ENCODE measurements at places on chromosomes 16 and 17. TPM values are rescaled to one million over a fixed set of nuclear protein-coding genes. Genes with fewer than 3 reads are reported as not detected.

GRCh38 chr17:61199431-61200338 is 200.0 kb upstream of the TBX2 start:
- no peak for DNase-seq

GRCh38 chr17:75504347-75505151 is 10.8 kb downstream of the CASKIN2 start:
- peak; percentile 68 for DNase-seq

DNA sequence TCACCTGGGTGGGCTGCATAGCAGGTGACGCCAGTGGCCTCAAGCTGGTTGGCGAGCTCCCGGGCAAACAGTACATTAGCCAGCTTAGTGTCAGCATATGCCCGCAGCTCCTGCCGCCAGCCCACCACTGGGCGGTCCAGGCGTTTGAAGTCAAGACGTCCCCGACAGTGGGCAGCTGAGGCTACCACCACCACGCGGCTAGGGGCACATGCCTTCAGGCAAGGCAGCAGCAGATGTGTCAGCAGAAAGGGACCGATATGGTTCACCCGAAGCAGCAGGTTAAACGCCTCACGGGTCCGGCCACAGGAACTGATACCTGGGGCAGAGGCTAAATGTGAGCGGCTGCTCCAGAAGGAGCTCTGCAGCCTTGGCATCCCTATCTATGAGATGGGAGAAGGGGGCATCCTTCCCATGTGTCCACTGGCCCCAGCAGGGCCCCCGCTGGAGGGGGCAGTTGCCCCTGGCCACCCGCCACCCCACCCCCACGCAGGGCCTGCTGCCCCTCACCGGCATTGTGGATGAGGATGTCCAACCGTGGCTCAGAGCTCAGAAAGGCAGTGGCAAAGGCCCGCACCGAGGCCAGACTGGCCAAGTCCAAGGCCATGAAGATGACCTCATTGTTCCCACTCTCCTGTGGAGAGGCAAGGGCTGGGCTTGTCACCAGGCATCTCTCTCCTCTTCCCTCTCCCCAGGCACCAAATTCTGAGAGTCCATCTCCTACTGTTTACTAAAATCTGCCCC is 1.7 kb downstream of the DHRS13 start:
- DNase-seq = no peak

DNA sequence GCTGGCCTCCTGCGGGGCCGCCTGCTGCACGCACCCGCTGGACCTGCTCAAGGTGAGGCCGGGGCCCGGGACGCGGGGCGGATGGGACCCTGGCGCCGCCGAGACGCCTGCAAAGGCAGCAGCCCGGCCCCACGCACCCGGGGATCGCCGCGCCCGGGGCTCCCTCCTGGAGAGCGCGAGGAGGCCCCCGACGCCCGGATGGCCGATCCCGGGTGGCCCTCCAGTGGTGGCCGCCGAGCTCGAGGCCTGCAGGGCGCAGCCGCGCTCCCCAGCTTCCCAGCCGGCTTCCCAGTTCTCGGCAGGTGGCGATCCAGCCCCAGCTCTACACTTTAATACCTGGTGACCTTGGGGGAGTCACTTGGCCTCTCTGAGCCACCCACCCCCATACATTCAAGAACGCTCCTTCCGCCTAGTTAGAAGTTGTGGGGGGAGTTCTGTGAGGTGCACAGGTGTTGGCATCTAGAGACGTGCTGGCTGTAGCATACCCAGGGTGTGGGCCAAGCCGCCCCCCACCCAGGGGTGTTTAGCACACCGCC is 452 bp downstream of the SLC25A10 start:
- peak; percentile 71 for DNase-seq

- no peak for DNase-seq
These were observed 3.5 kb downstream of the MPO start for GRCh38 chr17:58277107-58277801.

- DNase-seq = no peak
These were observed 189.8 kb downstream of the USP22 start for GRCh38 chr17:20852990-20853370.

DNA sequence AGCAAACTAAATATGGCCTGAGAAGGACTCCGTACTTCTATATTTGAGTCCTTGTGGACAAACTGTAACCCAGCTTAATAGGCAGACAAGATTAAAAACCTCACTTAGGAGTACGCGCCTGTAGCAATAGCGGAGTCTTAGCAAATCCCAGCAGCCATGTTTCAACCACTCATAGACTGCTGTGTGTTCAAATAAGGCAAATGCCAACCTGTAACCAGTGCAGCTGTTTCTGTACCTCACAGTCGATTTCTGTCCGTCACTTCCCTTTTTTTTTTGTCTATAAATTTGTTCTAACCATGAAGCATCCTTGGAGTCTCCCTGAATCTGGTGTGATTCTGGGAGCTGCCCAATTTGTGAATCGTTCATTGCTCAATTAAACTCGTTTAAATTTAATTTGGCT is 30.2 kb downstream of the TANC2 start:
- DNase-seq = no peak

- DNase-seq = peak; percentile 74
These were observed 33.7 kb upstream of the RPH3AL start for GRCh38 chr17:386141-386876.

- no peak for DNase-seq
These were observed 86.9 kb downstream of the CDH11 start for GRCh38 chr16:65034915-65035314.

GRCh38 chr16:27867122-27868110 is 196.1 kb downstream of the GSG1L start:
- DNase-seq = peak; percentile 81

DNA sequence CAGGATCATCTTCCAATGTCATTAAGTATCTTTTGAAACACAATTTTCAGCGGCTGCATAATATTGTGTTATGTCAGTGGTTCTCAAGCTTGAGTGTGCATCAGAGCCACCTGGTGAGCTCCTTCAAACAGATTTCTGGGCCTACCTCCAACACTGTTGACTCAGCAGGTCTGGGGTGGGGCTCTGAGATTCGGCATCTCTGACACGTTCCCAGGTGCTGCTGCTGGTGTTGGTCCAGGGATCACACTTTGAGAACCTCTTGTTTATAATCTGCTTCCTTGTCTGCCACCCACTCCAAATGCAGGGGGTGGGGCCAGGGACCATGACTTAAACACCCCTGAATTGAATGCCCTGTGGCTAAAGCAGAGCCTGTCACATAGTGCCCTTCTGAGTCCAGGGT is 73.8 kb upstream of the HNF1B start:
- peak; percentile 77 for DNase-seq

DNA sequence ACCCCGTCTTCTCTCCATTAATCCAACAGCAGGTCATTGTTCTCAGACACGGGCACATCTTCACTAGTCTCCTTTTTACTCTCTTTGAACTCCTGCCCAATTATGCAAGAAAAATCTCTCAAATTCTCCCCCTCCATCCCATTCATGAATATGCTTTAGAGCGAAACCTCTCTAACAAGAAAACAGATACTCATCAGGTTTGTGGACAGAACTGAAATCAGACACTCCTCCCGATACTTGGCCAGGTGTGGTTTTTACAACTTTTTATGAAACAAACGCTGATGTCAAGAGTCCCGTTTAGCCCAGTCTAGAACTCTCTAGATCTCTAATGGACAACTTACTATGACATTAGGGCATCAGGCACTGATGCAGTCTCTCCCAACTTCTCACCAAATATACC is 40.9 kb downstream of the PIK3R5 start:
- no peak for DNase-seq

DNA sequence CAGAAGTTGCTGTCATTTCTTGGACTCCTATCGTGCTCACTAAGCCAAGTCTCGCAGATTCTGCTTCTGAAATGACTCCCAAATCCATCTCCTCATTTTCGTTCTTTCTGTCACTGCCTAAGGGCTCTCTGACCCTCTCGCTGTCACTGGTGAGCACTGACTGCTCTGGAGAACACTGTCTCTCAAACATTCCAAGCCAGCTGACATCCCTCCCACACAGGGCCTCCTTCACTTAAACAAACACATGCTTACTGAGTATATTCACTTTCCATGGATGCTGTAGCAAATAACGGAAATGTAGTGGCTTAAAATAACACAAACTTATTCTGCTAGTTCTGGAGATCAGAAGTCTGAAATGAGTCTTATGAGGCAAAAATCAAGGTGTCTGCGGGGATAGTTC is 18.8 kb downstream of the CACNG1 start:
- DNase-seq = no peak

DNA sequence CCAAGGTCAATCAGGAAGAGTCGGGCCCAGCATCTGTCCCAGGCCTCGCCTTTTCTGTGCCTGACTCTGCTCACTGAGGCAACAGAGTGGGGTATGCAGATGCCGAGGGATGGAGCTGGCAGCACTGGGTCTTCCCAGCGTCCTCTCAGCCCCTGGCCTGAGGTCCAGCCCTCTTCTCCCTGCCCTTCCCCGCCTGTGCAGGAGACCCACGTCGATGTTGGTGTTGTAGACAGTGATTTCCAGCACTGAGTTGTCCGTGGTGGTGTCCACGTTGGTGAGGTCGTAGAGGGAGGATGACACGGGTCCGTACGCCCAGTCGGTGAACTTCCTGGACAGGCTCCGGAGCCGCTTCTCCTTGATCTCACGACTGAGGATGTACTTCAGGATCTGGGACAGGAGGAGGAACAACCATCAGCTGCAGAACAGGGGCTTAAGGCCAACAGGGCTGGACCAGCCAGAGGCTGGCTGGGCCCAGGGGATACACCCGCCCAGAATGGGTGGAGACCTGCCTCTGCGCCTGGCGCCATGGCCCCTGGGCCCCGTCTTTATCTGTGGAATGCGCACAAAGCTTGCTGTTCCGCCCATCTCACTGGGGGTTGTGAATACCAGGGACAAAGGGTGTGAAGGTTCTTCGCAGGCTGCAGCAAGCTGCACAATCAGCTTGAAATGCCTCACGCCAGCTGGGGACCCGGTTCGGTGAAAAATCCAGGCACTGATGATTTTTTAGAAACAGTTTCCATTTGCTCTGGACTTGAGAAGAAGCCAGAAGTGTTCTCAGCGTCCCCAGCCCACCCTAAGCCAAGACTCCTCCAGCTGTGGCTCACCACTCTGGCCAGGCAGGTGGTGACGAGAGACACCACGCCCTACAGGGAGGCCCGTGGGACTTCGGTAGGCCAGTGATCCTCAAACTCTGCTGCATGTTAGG is 27.5 kb downstream of the TRPV3 start:
- peak; percentile 16 for DNase-seq

DNA sequence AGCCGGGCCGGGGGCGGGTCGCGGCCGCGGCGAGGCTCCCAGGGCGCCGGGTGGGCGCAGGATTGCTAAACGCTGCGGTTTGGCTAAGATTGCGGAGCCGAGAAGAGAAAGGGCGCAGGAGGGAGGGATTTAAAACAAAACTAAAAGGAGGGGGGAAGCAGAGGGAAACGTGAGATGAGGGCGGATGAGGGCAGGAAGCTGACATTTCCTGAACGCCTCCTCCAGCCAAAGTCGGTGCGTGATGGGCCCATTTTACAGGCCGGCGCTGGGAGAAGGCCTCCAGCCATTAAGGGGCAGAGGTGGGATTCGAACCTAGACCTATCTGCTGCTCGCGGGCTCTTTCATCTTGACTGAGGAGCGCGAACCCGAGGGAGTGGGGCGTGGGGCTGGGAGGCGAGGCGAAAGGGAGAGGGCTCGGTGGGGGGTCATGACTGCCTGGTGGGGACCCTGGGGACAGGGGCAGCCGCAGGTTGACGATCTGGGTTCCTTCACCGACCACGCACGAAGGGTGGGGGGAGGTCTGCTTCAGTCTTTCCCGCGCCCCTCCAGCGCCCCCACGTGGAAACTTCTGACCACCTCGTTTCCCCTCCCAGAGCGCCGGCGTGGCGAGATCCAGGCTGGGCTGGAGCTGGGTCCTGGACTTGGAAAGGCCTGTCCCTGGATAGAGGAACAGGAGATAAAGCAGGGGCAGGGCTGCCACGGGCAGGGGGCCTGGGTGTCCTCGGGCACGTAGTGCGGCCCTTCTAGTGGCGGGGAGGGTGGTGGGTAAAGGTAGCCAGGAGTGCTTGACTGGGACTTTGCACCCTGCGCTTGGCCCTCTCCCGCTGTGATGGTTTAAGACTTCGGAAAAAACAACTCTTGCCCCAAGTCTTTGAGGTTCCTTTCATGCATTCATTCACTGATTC is 3.8 kb upstream of the TAC4 start:
- peak; percentile 91 for DNase-seq

GRCh38 chr17:40916366-40916765 is 21.1 kb downstream of the KRT23 start:
- no peak for DNase-seq

- DNase-seq = no peak
These were observed 47.3 kb downstream of the PRKCA start for GRCh38 chr17:66349521-66350254.

DNA sequence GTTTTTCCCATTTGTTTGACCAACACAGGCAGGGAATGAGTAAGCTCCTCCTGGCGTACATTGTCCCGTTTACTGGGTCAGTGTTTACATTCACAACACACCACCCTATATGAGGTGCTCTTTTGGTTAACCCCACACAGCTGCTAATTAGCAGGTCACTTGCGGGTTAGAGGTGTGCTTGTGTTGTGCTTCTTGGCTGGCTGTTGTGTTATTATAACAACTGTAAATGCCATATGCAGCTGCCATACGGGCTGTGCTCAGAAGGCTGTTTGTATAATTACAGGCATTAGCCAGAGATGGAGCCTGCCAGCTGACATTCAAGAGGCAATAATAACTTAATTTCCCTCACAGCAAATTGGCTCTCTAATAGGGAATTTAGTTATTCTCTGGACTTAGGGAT is 205.1 kb upstream of the ELAC2 start:
- no peak for DNase-seq

DNA sequence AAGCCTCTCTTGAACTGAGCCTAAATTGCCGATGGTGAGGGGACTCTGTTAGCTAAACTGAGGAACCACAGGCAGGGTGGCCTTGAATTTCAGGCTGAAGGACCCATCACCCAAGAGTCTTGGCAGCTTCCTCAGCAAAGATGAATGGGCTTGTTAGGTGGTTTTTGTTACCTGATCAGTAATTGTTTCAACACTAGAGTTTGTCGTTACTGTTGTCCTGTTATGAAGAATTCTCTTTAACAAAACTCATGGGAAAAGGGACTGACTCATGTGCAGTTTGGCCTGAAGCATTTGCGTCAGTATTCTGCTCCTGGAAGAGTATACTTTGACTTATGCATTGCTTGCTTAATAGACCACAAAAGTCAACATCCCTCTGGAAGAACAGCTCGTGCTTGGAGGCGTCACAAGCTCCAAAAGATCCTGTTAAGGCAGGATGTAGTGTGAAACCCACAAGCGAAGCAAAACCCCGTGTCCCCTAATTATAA is 206.0 kb downstream of the IRX3 start:
- DNase-seq = no peak

DNA sequence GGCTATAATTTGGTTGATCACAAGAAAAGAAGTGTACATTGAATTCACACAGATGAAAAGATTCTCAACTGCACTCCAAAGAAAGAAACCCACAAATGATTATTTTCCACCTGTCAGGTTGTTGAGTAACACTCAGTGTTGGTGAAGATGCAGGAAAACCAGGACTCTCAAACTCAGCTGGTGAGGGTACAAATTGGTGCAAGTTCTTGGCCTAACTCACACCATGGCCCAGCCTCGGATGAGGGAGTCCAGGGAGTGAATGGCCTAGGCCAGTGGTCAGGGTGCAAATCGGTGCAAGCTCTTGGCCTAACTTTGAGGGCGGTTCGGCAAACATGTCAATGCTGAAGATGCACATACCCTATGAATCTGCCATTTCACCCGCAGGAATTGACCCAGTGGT is 8.6 kb downstream of the SCNN1B start:
- no peak for DNase-seq

- DNase-seq = peak; percentile 42
These were observed 55.0 kb upstream of the CBFA2T3 start for GRCh38 chr16:89031715-89032659.

Gene CRHR1
- not detected for total RNA-seq

Gene COA3
- 98.8 TPM for total RNA-seq

Gene EFNB3
- total RNA-seq = 0.88 TPM

Gene MBTD1
- total RNA-seq = 35.6 TPM

Gene METRNL
- 40.9 TPM for total RNA-seq

Gene BAHCC1
- 0.27 TPM for total RNA-seq

Gene DLG4
- 4.6 TPM for total RNA-seq

Gene KRTAP16-1
- not detected for total RNA-seq

Gene MYH8
- not detected for total RNA-seq
